ENCODE measurements at places on chromosomes 3 and 15.

DNA sequence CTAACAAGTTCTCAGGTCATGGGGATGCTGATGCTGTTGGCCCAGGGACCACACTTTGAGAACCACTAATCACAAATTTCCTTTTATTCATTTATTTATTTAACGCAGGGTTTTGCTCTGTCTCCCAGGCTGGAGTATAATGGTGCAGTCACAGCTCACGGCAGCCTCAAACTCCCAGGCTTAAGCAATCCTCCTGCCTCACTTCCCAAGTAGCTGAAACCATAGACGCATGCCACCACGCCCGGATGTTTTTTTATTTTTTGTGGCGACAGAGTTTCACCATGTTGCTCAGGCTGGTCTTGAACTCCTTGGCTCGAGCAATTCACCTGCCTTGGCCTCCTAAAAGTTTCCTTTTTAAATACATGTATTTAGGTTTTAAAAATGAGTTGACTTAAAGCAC lies 20.7 kb upstream of the ISLR2 start:
- DNase-seq: no peak

- DNase-seq: no peak
Measured at GRCh38 chr3:192827208-192827607, 90.4 kb downstream of the MB21D2 start.

- no peak for DNase-seq
Measured at GRCh38 chr15:92400573-92400972, 6.9 kb downstream of the ST8SIA2 start.

GRCh38 chr3:14352002-14352627 lies 50.3 kb upstream of the SLC6A6 start:
- DNase-seq: no peak

DNA sequence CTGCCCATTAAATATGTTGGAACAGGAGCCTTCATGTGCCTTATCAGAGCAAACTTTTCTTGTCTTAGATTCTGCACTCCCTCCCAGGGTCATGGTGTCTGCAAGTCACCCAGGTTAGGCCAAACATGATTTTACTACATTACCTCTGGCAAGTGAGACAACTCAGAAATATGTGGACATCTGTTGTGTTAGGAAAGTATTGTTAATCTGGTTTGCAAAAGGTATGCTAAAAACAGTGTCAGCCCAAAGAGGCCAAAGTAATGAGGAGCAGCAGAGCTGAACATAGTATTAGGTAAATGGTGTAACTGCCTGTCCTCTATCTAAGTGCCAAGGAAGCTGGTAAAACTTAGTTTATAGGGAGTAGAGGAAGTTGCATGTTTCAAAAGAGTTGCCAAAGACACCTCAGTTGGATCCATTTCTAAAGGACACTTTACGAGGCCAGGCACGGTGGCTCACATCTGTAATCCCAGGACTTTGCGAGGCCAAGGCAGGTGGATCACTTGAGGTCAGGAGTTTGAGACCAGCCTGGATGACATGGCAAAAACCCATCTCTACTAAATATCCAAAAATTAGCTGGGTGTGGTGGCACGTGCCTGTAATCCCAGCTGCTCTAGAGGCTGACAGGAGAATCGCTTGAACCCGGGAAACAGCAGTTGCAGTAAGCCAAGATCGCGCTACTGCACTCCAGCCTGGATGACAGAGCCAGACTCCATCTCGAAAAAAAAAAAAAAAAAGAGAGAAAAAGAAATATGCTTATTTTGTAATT lies 22.5 kb upstream of the PPIB start:
- no peak for DNase-seq

- DNase-seq: no peak
Measured at GRCh38 chr15:57570994-57571393, 20.7 kb upstream of the MYZAP start.

- no peak for DNase-seq
Measured at GRCh38 chr15:76339305-76340197, 3.0 kb downstream of the ISL2 start.

DNA sequence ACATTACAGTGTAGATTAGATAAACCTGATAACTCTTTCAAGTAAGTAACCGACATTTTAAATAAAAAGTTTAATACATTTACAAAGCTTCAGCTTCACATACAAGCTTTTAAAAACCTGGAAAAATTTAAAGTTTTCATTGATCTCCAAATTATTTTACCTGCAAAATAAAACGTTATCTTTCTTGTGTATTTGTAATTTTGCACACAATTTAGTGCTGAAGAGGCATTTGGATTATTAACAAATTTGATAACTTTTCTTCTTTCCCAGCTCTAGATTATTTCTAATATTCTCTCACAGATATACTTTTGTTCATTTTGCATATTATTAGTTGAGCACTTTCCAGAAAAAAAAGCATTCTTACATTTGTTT lies 24.2 kb upstream of the MBNL1 start:
- no peak for DNase-seq

Data from natural killer cell (primary cell).